ENCODE measurements at places on chromosomes 12 and 14.
A peak's percentile ranks its signal among the peaks of the same experiment; 100 is the strongest.

DNA sequence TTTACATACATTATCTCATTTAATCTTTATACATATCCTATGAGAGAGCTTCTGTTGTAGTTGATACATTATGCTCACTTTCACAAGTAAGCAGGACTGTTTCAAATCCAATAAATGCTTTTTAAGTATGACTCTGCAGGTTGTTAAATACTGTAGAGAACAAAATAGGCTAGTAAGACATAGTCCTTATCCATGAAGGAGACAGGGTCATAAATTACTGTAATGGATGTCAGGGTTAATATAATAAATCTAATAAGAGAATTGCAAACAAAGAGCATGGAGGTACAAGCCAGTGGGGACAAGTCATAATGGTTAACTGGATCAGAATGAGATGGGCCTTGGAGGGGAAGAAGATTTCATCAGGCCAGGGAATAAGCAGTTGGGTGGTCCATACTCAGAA, 303.8 kb upstream of the RGS6 start:
- DNase-seq: no peak

- DNase-seq: no peak
Observed at GRCh38 chr12:92418381-92418780, 272.7 kb upstream of the BTG1 start.

- no peak for DNase-seq
Observed at GRCh38 chr14:101075025-101075800, 171.7 kb upstream of the RTL1 start.

- DNase-seq: no peak
Observed at GRCh38 chr14:39247256-39247655, 13.5 kb downstream of the MIA2 start.

- DNase-seq: no peak
Observed at GRCh38 chr12:138898-139534, 72.4 kb downstream of the IQSEC3 start.

DNA sequence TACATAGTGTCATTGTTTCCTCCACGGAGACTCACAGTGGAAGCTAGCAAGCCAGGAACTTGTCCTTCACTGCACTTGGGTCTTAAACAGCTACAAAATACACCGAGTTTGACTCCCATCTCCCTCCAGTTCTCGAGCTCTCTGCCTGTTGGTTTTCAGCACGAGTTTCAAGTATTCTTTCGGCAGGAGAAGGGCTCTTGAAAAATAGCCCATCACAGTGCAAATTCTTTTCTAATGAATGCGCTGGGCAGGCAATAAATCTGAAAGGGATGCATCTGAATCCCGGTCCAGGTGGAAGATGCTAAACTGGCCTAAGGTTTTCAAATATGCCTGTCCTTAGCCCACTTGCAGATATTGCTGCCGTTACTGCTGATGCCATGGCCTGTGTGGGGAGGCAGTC, 173.9 kb downstream of the CACNA1C start:
- DNase-seq: no peak

DNA sequence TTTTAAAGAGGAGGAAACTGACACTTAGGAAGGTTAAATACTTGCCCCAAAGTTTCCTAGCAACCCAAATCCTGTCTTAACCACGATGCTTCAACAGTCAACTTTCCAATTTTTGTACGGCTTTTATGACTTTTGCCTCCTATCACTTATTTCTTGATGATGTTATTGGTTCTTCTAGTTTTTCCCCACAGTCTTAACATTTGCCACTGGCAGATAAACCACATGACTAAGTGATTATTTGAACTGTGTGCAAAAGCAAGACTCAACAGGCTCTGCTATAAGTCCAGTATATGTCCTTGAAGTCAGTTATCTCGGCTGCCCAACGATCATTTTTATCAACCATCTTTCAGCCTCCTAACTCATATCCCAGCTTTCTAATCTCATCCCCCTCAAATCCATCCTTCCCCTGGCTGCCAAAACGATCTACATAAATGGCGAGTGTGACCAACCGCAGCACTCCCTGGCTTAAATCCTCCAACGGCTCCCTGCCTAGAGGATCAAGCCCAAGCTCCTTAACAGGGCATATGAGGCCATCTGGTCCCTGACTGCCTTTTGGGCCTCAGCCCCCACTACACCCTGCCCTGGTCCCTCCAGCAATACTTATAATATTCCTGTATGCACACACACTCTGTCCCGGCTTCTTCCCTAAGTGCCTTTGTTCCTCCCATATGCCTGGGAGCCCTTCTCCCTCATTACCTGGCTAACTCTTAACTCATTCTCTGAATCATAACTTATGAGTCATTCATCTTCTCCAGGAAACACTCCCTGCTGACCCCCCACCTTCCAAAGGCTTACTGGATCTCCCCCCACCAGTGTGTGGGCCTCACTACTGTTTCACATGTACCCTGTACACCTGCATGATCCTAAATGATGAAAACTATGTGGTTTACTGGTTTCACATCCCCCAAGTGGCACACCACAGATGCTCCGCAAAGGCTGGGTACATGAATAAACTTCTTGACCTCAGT, 8.8 kb downstream of the VPS37B start:
- peak; percentile 69 for DNase-seq
